IMR-90 (cell line): ENCODE measurements at places on chromosomes 1 and 21.
A peak's percentile ranks its signal among the peaks of the same experiment; 100 is the strongest.

- no peak for DNase-seq
These were observed 2.5 kb upstream of the OLIG1 start for GRCh38 chr21:33067457-33067856.

GRCh38 chr1:168767894-168768584 lies 39.0 kb upstream of the DPT start:
- peak; percentile 2 for DNase-seq

DNA sequence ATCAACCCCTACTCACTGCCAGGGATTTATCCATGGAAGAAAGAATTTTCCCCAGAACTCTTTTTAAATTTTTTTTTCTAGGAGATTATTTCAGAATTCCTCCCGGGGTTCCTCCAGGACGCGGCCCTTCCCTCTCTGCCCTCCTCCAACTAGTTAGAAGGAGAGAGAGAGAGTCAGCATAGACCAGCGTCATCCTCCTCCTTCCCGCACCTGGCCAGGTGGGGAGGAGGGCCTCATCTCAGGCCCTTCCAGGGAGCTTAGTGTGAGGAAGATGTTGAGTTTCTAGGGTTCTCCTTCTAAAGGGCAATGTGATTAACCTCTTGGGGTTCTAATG lies 63.6 kb downstream of the CDK18 start:
- no peak for DNase-seq

- no peak for DNase-seq
These were observed 49.0 kb downstream of the CCN1 start for GRCh38 chr1:85629532-85629920.

DNA sequence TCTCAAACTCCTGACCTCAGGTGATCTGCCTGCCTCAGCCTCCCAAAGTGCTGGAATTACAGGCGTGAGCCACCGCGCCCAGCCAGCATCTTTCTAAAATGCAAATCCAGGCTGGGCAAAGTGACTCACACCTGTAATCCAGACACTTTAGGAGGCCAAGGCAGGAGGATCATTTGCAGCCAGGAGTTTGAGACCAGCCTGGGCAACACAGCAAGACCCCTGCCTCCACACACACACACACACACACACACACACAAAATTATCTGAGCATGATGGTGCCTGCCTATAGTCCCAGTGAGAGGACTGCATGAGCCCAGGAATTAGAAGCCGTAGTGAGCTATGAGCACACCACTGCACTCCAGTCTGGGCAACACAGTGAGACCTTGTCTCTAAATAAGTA lies 16.8 kb upstream of the PABPC4 start:
- DNase-seq = no peak

DNA sequence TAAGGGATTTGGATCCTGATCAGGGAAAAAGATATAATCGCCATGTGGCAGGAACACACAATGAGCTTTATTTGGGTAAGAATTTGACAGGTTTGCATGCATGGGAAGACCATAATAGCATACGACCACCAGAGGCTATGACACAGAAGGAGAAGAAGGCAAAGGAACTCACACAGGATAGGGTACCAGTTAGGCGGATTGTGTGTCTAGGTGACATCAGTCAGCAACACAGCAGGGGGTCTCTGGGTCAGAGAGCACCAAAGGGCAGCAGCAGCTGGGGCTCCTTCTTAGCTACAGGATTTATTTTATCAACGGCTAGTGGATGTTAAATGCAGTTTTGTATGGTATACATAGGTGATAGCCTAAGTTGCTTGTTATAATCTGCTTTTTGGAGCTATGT lies 551.3 kb downstream of the KCNT2 start:
- DNase-seq = no peak

GRCh38 chr1:163875927-163876320 lies 554.2 kb downstream of the NUF2 start:
- DNase-seq = peak; percentile 4
